Uterus (tissue), 4 donors: ENCODE measurements at places on chromosomes 11 and 22.

GRCh38 chr11:62393061-62393611 is 25.7 kb upstream of the SCGB1A1 start:
- DNase-seq: no peak

GRCh38 chr11:111200010-111200534 is 45.5 kb upstream of the POU2AF2 start:
- no peak for DNase-seq

DNA sequence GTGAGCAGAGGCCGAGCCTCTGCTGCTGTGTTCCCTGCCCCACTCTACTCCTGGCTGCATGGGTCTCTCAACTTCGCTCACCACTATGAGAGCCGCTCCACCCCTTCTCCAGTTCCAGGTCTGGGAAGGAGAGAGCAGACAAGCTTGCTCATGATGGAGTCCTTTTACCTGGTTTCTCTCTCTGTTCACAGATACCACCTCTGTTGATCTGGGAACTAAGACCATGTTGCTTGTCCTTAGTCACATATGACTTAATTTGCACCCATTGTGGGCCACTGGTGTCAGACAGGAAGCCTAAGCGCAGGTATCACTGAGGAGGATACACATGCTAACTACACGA is 26.8 kb downstream of the MCM5 start:
- DNase-seq: no peak

- no peak for DNase-seq
Measured at GRCh38 chr11:130729678-130730300, 186.5 kb downstream of the SNX19 start.

GRCh38 chr11:19433367-19433766 is 192.6 kb upstream of the E2F8 start:
- no peak for DNase-seq

- no peak for DNase-seq
Measured at GRCh38 chr11:130020323-130020722, 17.7 kb upstream of the PRDM10 start.

DNA sequence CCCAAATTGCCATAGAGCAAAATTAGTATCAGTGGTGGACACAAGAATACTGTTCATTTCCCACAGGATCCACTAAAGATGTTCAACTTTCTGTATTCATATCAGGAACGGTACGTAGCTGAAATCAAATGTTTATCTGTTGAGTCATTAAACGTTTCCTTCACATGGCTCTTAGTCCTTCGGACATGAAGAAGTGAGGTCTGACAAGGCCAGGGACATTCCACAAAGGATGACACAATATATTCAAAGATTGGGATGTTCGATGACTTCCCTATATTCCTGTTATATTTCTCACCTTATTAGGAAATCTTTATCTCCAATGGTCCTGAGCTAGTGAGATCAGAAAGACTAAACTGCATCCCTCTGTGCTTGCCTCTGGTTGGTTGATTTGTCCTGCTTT is 129.0 kb downstream of the ETS1 start:
- DNase-seq: no peak

DNA sequence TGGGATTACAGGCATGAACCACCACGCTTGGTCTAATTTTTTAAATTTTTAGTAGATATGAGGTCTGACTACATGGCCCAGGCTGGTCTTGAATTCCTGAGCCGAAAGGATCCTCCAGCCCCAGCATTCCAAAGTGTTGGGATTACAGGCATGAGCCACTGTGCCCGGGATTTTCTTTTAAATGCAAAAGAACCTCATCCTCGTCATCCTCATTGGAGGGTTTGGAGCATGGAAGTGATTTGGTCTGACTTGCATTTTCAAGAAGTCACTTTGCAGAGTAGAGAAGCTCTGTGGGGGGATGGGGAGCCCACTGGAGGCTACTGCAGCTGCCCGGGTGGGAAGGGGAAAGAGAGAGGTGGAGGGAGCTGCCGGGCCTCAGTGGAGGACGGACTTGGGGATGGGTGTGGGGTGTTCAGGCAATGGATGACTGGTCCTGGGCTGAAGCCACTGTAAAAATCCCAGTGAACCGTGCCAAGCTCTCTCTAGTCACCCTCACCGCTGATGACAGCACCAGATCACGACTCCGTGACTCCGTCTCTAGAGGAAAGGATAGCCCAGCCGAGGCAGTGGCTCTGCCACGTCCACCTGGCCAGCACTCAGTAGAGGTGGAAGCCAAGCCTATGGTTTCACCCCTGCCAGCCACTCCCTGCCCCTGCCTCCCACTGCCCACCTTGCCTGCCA is 32.8 kb upstream of the SLC22A12 start:
- no peak for DNase-seq

GRCh38 chr11:32015427-32015826 is 75.4 kb upstream of the RCN1 start:
- no peak for DNase-seq

DNA sequence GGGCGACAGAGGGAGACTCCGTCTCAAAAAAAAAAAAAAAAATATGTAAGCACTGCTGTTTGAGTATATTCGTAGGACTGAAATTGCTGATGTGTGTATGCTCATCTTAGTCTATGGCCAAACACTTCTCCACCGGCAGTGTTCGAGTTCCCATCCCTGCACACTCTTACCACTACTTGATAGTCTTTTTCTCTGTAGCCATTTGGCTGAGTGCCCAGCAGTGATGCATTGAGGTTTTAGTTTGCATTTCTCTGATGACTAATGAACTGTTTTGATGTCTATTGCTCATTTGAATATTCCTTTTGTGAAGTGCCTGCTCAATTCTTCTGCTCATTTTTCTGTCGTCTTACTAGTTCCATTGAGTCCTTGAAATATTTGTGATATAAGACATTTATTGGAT is 1.9 kb downstream of the TIRAP start:
- peak; percentile 75 for DNase-seq

DNA sequence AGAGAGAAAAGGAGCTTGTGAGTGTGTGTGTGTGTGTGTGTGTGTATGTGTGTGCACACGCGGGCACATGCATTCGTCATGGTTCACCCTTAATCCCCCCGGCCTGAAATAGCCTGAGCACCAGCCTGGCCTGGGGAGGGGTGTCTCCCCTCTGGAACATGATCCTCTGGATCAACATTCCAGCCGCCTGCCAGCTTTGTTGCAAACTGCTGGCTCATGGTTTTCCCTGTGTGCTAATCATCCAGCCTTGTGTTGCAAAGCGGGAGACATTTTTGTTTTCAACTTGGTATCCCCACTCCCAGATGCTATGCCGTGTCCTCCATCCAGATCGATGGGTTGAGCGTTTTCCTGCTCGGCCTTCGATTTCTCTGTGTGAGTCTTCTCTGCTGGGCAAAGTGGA is 94.3 kb downstream of the FEZ1 start:
- DNase-seq: no peak
